AML-193 (cell line): ENCODE measurements at places on chromosomes 2 and 18.

DNA sequence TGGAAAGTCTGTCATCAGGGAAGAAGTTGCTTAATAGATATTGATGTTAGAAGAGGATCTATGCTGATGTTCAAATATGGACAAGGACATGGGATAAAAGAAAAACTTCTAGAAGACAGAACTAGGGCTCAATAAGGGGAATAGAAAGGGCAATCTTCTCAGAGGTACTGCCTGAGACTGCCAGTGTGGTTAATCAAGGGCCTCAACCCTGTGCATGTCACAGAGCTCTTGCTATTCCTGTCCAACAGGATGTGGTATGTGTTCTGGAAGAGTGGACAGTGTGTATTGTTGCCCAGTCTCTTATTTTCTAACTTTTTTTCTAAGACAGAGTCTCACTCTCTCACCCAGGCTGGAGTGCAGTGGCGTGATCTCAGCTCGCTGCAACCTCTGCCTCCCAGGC lies 27.8 kb upstream of the RNF125 start:
- DNase-seq = no peak

GRCh38 chr18:45248240-45248903 lies 366.9 kb upstream of the SLC14A2 start:
- DNase-seq = no peak

DNA sequence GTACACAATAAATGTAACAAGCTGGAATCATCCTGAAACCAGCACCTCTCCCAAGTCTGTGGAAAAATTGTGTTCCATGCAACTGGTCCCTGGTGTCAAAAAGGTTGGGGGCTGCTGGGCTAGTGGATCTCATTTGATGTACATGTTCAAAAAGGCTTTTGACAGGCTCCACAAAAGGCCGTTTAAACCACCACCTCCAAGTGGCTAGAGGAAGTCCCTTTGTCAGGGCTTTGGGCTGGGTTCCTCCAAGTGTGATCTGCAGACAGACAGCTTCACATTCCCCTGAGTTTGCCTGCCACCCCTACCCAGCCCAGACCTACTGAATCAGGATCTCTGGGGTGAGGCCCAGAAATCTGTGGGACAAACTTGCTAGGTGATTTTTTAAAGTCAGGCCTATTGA lies 84.7 kb downstream of the TGFA start:
- no peak for DNase-seq

GRCh38 chr2:69538249-69538648 lies 101.0 kb upstream of the NFU1 start:
- DNase-seq = no peak

GRCh38 chr2:180115675-180116074 lies 108.6 kb upstream of the CWC22 start:
- DNase-seq = no peak

- DNase-seq = no peak
These were observed 64.9 kb downstream of the DNMT3A start for GRCh38 chr2:25276569-25277465.

DNA sequence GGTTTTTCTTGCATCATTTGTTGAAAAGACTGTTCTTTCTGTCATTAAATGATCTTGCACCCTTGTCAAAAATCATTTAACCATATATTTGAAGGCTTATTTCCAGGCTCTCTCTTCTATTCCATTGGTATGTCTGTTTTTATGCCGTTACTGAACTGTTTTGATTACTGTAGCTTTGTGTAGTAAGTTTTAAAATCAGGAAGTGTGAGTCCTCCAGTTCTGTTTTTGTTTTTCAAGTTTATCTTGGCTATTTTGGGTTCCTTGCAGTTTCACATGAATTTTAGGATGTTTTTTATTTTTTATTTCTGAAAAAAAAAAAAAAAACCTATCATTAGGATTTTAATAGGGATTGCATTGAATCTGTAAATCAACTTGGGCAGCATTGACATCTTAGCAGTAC lies 39.0 kb downstream of the SLC39A10 start:
- no peak for DNase-seq

DNA sequence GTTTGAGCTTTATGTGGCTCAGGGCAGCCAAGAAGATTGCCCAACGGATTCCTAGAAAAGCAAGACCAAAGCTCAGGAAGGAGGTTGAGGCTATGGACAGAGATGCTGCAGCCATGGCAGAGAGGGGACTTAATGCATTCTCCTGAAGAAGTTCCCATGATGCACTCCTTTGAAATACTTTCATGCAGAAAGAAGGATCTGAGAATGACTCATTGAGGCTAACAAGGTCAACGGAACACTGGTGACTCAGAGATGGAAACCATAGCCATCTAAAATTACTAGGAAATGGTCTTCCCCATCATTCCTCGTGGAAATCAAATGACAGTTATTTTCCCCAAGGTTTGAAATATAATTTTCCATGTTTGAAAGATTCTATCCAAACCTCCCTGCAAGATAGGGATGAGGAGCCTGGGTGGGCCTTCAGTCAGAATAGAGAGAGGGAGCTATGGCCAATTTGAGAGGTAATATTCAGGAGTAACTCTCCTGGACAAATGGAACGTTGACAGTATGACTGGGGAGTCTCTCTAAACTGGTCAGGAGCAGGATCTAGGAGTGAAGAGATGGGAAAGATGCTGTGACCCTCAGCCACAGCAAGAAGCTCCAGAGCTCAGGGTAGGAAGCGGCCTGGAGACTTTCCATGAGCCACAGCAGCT lies 63.0 kb downstream of the REEP1 start:
- no peak for DNase-seq

GRCh38 chr2:69222953-69223658 lies 163.9 kb downstream of the GFPT1 start:
- no peak for DNase-seq

DNA sequence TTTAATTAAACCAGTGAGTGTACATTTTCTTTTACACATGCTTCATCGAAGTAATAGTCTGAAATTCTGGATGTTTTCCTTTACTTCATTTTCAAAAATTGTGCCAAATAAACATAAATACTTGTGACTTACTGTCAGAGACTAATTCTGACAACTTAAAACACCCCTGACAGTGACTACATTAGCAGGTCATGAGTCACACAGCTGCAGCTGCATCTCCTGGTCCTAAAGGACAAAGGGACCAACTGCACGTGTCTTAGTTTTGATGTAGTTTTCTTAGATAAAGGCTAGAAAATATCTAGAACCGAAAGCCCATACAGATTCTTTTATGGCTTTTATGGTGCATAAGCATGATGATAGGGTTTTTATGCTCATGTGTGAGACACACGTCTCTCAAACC lies 29.6 kb upstream of the DSC3 start:
- no peak for DNase-seq

- no peak for DNase-seq
These were observed 109.1 kb upstream of the PID1 start for GRCh38 chr2:229380101-229380625.

DNA sequence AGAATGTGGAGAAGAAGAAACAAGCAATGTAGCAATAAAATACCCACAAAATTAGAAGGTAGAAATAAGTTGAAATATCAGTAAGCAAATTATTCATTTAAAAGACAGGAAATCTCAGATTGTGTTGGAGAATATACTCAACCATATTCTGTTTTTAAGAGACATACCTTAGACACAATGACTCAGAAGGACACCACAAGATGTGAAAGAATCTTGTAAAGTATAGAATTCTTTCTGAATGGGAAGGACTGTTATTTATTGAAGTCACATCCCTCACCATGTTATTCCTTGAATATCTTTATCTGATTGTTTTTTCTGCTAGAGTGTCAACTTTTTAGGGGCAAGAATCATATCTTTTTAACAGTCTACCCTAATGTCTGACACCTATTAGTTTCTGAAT lies 50.4 kb downstream of the CTAGE1 start:
- no peak for DNase-seq

GRCh38 chr2:237440819-237441281 lies 26.9 kb upstream of the COL6A3 start:
- DNase-seq = no peak

DNA sequence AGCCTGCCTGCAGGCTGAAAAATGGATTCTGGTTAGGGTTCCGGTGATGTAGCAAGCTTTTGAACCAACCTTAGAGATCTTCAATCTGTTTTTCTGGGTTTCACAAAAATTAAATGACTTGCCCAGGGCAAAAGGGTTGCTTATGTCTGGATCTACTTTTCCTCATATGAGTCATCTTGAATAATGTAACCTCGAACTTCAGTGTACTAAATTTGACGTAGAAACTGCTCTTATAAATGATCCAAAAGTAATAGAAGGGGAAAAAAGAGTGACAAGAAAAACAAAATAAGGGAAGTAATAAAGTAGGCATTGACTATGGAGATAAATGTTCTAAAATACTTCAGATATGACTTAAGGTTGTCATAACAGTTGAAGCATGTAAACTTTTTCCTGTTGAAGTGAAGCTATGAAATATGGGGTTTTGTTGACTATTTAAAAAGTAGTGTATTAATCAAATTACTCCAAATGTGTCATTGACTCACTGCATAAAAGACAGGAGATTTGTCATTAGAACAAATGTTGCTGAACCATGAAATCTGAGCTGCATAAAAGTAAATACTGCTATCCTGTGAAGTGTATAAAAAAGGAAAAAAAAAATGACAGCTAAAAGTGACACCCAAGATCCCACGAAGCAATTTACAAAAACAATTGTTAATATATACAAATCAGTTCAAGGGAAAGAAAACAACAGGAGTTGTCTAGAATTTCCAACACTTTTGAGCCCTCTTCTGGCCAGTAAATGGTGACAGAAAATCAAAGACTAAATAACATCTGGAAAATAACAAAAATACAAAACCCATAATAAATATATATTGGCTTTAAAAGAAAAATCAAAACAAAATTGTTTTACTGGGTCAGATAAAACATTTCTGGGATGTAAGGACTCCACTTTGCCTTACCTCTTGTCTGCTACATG lies 103.6 kb upstream of the SERPINE2 start:
- DNase-seq = no peak

GRCh38 chr18:39863916-39864315 lies 2091.1 kb upstream of the PIK3C3 start:
- no peak for DNase-seq

GRCh38 chr18:58093311-58093803 lies 49.3 kb downstream of the NEDD4L start:
- DNase-seq = no peak

- no peak for DNase-seq
These were observed 324.1 kb upstream of the TCF4 start for GRCh38 chr18:55912071-55912470.

DNA sequence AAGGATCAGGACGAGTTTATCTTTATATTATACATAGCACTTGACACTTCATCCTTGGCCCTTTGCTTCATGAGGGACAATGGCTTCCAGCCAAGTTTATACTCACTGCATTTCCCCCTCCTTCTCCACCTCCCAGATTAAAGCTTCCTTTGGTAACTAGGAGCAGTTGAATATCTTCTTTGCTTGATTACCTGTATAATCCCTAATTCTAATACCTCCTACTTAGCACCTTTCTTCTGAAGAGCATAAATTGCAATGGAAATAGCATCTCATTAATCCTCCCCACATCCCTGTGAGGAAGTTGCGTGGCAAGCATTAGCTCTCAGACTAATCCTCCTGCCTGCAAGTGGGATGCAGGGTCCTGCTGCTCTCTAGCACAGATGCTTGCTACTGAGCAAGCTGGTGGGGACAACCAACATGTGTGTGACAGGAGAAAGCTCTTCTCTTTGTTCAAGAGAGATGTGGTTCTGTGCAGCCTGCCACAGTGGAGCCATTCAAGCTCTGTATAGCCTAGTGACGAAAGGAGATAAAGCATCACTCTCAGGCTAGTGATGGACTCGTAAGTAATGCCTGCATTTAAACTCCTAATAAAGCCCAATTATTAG lies 19.1 kb downstream of the KLHL14 start:
- DNase-seq = no peak

DNA sequence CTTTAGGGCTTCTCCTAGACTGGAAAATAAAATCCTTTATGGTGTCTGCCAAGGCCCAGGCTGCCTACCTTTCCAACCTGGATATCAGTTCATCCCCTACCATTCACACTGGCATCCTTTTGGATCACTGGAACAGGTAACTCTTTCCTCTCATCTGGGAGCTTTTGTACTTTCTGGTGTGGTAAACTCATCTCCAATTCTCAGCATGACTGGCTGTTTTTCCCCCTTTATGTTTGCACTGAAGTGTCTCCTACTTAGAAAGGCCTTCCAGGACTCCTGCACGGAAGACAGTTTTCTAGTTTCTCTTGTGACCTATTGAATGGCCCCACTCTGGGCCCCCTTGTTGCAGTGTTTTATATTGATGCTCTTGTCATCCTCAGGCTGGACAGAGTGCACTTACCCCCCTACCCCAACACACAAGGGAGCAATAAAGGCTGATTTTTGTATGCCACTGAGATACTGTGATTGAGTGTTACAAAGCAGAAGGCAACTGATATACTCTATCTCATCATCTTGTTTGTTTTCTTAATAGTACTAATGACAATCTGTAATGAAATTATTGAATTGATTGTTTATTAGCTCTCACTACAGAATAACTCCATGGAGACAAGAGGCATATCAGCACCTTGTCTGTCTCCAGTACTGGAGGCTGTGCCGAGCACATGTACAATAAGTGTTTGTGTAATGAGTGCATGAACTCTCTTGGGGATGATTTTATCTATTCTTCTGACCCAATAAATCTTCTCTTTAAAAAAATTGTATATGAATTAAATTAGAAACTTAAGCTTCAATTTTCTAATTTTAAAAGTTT lies 129.9 kb downstream of the PIEZO2 start:
- no peak for DNase-seq

DNA sequence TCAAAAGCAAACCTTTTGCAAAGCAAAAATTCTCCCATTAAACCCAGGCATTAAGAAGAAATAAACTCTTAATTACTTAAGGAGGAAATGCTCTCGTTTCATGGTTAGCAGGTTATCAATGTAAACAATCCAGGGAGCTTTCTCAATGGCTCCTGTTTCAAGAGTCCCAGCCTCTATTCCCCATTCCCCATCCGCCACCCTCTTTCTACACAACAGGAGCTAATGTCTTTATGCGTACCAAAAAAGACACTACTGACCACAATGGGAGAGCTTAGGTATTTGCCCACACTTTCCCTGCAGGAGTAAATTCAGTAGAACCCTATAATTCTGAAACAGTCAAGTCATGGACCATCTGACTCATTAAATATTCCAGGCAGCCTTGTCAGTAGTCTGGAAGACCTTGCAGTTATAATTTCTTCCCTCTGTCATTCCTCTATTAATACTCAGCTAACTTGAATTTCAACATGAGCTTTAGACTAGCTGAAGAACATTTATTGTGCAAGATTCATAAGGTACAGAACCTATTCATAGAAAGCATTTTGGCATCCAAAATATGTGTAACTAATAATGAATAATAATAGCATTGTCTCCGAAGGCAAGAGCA lies 48.6 kb downstream of the SLC8A1 start:
- no peak for DNase-seq

DNA sequence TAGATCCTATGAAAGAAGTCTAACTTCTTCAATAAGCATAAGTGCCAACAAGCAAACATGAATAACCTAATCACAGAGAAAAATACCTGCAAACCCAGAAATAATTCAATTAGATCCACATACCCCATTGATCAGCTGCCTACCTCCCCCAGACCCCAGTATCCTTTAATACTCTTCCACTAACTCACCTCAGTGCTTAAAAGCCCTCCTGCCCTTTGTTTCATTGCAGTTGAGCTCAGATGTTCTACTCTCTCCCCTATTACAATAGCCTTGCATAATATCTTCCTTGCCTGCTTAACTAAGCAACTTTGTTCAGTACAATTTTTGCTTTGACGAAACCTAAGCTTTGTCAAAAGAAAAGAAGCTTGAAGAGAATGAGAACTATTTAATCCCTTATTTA lies 156.0 kb upstream of the ZC3H15 start:
- no peak for DNase-seq
